CD4-positive, CD25-positive, alpha-beta regulatory T cell (primary cell): ENCODE measurements at places on chromosomes 2 and 18.
A peak's percentile ranks its signal among the peaks of the same experiment; 100 is the strongest.

DNA sequence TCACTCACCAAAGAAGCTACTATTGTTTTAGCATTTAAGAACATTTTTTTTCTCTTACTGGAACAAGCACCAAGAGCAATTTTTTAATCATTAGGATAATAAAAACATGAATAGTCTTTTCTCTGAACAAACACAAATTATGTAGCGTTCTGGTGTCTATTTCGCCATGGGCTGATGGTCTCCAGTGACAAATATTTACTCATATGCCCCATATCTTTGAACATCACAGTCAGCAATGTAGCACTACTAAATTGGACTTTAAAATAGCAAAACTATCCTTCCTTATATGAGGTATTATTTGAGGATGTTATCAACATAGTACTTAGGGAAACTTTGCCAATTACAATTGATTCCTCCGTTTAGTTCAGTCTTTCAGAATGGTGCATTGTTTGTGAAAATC is 1326.0 kb upstream of the ZEB2 start:
- DNase-seq, result no peak

DNA sequence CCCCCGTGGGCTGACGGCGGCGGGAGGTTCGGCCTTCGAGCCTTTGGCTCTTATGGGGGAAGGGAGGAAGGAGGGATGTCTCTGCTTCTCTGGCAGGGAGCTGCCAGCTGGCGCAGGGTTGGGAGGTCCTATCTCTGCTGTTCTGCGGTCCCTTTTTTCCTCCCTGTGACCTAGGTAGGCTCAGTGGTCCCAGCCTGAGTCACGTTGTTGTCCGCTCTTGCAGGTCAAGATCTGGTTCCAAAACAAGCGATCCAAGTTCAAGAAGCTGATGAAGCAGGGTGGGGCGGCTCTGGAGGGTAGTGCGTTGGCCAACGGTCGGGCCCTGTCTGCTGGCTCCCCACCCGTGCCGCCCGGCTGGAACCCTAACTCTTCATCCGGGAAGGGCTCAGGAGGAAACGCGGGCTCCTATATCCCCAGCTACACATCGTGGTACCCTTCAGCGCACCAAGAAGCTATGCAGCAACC is 2.5 kb downstream of the DLX1 start:
- DNase-seq, result no peak

DNA sequence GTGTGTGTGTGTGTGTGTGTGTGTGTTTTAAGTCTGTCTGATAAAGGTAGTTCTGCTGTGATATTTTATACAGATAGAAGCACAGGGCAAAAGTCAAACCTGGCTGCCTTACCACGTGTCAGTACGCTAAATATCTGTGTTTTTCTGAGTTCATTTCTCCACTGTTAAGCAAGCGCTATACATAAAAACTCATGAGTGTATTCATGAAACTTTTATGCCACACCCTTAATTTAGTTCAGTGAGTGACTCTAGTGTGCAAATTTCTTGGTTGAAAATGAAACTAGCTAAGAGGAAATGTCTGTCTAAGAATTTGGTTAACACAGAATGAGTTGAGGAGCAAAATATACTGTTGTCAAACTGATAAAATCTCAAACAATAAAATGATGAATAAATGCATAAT is 11.2 kb downstream of the CASP10 start:
- DNase-seq, result peak; percentile 87

DNA sequence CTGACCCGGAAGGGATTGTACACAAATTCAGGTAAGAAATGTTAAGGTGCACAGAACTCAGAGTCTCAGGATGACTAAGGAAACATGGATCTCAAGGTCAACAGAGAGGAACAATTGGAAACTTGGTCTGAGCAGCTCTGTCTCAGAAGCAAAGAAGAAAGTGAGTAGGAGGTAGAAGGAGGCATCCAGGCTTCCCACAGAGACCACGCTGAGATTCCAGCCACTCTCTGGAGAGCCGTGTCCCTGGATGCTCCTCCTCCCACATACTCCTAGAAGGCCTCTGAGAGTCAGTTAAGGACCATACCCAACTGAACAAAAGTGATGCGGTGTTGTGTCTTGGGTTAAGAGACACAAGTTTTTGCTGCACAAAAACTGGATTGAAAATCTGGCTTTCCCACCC is 8.6 kb upstream of the PLB1 start:
- DNase-seq, result no peak
